ENCODE measurements at places on chromosomes 6 and 20.

DNA sequence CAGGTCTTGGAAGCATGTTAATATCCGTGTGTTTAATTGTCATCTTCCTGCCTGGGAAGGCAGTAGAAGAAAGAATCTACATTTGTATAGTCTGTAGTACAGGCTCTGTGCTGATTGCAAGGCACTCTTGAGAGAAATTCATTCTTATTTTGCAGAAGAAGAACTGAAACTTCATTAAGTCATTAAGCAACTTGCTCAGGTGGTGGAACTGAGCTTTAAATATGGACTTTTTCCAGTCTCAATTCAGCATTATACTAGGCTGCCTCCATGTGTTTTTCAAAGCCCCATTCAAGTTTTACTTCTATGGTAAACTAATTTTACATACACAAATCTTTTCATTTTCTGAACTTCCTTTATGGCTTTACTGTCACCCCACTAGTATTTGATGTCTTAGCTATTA is 18.7 kb downstream of the ZNF451 start:
- DNase-seq: no peak

DNA sequence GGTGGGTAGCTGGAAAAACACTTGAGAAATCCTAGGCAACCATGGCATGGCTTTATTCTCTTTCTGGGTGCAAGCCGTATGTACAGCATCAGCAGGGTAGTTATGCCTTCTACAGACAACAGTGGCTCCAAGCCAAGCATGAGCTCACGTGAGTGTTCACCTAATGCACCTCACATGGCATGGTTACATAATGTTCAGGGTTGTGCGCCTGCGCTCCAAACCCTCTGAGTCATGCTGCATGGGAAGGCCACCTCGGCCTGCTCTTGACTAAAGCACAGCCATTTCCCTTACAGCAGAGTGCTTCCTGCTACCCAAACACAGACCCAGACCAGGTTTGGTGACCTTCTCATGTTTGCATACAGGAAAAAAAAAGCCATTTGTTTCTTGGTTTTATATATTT is 96.2 kb downstream of the VIP start:
- DNase-seq: no peak

- DNase-seq: no peak
Measured at GRCh38 chr6:17066610-17067009, 35.2 kb upstream of the STMND1 start.

DNA sequence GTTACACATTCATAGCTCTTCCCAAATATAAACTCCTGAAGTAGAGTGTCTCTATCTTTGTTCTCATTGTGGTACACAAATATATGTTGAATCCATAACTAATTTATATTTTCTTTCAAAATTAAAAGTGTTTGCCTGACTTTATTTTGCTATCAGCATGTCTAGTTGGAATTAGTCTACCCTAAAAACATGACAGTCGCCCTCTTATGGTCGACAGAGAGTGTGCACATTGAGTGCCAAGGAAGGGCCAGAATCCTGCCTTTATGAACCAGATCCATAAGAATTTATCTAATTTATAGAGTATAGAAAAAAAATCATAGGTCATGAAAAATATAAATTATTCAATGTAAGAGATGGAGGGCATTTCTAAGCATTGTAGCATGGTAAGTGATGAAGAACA is 12.3 kb upstream of the DEFB112 start:
- no peak for DNase-seq

- DNase-seq: no peak
Measured at GRCh38 chr6:5994234-5994998, 12.3 kb downstream of the NRN1 start.

DNA sequence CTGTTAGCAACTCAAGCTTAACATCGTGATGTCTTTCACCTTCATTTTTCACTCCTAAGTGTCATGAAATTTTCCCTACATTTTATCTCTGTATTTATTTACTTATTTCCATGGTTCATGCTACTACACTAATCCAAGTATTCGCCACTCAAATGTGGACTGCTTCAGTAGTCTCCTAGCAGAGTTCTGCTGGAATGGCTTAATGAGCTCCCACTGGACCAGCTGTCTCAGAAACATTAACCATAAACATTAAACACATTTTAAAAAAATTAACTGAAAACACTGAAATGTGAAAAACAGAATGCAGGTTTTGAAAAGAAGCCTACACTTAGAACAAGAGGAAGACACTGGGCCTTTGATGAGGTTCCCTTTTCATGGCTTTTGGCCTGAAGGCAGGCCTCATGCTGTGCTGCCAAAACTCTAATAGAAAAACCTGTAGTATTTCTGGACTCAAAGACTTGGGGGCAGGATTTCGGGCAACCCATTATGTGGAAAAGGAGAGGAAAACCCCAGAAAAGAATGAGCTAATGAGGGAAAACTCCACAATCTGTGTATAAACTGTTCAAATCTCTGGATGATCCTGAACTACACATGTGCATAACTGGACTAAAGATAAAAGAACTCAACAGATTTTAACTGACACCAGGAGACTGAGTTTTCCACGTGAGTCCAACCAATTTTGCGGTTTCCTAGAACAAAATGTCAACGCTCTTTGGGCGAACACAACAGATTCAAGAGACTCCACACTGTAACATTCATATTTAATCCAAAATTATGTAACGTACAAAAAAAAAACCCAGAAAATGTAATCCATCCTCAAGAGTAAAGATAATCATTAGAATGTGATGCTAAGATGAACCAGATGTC is 33.0 kb downstream of the SAMD3 start:
- no peak for DNase-seq

- DNase-seq: no peak
Measured at GRCh38 chr6:10369896-10370295, 45.0 kb downstream of the TFAP2A start.

- no peak for DNase-seq
Measured at GRCh38 chr6:13452346-13453117, 34.9 kb downstream of the GFOD1 start.
